ENCODE measurements at places on chromosomes 13 and 19.

DNA sequence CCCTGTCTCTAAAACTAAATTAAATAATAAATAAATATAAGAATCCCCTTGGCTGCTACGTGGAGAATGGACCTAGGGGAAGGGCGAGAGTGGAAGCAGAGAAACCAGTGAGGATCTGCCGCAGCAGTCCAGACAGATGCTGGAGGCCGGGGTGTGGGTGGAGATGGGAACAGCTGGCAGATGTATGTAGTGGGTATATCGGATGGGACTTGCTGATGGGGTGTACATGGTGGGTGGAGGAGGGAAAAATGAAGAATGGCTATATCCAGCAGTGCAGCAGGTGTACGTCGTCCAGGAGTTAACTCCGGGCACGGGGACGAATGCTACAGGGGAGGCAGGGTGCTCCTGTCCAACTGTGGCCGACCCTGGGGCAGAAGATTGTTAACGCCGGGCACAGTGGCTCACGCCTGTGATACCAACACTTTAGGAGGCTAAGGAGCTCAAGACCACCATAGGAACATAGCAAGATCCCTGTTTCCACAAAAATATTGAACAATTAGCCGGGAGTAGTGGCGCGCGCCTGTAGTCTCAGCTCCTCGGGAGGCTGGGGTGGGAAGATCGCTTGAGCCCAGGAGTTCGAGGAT lies 654 bp downstream of the CEP89 start:
- DNase-seq: no peak

- DNase-seq: no peak
Observed at GRCh38 chr19:40157059-40157458, 34.2 kb upstream of the MAP3K10 start.

DNA sequence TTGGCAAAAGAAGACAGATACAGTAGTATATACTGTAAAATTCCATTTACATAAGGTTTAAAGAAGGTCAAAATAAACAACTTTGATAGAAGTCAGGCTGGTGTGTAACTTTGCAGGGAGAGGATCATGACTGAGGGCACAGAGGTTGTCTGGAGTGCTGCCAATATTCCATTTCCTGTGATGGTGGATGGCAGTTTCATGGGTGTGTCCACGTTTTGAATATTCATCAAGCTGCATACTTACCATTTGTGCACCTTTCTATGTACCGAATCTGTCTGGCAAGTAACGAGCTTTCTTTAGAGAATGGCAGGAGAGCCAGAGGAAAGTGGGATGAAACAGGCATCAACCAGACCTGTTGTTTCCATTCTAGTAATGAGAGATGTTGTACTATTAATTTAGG lies 420.5 kb upstream of the HTR2A start:
- DNase-seq: no peak

DNA sequence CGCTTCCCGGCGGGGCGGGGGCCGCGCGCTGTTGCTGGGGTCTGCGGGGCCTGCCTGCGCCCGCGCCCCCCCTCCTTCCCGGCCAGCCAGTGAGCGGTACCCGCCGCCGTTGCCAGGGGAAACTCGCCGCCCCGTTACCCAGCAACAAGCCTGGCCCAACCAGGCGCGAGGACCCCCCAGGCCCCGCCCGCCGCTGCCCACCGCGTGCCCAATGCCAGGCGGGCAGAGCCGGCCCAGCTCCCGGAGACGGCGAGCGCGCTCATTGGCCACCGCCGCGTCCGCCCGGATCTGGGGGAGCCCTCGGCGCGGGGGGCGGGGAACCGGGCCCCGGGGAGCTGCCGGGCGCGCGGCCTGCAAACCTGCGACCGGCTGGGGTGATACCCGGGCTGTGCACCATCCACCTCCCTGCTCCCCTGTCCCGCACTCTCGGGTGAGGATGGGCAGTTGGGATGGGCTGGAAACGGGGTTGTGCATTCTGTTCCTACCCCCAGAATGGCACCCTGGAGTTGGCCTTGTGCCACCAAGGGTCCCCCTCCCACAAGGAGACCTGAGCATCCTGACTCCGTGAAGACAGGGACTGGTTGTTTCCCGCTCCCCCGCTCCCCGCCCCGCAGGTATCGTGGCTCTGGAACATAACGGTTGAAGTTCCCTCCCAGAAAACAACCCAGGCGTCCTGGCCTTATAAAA lies 8.8 kb upstream of the BBC3 start:
- DNase-seq: peak; percentile 32

DNA sequence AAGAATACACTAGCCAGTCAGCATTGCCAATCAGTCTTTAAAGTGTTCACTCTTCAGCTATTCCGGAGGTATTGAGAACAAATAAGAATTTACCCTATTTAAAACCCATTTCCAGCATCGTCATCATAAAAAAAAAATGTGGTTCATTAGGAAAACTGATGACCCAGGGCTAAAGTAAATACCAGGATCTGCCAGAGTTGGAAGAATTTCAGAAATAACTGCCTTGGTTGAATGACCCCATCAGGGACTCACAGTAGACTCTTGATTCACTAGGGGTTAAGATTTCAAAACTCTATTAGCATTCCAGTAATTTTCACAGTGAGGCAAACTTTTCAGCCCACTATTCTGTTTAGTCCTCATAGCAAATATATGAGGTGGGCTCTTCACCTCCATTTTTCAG lies 377.0 kb downstream of the ITGBL1 start:
- no peak for DNase-seq

DNA sequence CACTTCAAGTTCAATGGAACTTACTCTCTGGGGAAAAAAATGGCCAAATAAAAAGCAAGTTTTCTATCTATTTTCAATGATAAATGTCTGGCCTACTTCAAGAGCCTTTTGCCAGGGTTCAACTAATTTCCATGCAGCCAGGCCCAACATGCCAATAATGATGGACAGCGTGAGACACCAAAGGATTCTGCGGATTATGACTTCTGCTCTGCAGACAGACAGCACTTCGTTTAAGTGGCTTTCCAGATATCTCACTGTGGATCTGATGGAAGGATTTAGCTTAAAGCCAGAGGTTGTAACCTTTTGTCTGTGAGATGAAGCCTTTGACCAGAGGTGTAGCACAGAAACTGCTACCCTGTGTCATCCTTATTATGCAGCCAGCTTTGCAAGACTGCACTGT lies 614.2 kb downstream of the DCT start:
- no peak for DNase-seq

- no peak for DNase-seq
Observed at GRCh38 chr13:110812869-110813645, 99.6 kb downstream of the ING1 start.

- DNase-seq: no peak
Observed at GRCh38 chr13:40549500-40550094, 116.8 kb downstream of the FOXO1 start.

GRCh38 chr19:29372921-29373797 lies 152.6 kb upstream of the VSTM2B start:
- no peak for DNase-seq

GRCh38 chr13:39451860-39452301 lies 151.1 kb downstream of the LHFPL6 start:
- no peak for DNase-seq

- DNase-seq: peak; percentile 41
Observed at GRCh38 chr19:6412447-6413091, 12.0 kb downstream of the KHSRP start.

DNA sequence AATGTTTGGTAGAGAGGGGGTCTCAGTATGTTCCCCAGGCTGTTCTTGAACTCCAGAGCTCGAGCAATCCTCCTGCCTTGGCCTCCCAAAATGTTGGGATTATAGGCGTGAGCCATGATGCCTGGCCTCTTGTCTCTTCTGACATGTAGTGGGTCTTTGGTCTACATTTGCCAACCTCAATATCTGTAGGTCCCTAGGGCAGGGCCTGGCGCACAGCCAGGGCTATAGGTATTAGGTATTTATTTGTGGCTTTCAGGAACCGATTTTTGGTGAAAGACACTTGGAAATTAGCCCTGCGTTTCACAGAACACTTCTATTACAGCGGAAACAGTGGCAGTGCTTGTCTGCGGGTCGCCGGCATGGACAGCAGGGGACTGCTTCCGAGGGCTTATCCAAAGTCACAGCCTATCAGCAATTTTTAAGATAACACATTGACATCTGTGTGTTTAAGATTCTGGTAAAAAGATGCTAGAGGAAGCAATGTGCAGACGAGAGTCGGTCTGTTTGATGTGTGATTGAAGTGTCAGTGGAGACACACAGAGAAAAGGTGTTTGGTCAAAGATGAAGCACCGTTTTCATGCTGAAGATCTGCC lies 14.5 kb downstream of the ZNF536 start:
- DNase-seq: no peak

DNA sequence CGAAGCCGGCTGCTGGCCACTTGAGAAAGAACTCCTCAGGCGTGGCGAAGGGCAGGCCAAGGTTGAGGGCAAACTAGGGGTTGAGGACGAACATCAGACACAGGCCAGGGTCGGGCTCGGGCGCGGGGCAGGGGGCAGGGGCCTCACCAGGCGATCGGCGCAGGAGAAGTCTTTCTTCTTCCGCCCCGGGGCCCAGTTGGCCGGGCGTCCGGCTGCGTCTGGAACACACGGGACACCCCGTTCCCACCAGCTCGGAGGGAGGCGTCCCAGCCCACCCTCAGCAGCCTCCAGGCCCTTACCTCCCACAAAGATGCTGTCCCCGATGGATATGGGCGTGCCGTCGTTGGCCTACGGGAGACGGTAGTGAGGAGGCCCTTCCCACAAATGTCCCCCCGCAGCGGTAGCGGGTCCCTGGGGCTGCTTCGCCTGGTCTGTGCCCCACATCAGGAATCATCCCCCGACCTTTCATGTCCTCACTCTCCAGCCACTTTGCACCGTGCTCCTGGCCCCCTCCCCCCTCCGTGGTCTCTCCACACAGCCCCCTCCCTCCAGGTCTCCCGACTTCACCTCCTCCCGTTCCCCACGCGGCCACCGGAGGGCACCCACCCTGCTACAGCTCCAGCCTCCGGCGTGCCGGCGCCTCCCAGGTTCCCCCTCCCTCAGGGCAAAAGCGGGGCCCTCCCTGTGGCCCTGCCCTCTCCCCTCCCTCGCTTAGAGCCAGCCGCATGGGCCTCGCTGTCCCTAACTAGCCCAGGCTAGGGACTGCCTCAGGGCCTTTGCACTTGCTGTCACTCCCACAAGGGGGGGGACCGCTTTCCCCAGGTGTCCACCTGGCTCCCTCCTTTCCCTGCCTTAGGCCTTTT lies 4.8 kb downstream of the PNKP start:
- DNase-seq: no peak

- no peak for DNase-seq
Observed at GRCh38 chr19:1884291-1884718, 991 bp downstream of the ABHD17A start.

DNA sequence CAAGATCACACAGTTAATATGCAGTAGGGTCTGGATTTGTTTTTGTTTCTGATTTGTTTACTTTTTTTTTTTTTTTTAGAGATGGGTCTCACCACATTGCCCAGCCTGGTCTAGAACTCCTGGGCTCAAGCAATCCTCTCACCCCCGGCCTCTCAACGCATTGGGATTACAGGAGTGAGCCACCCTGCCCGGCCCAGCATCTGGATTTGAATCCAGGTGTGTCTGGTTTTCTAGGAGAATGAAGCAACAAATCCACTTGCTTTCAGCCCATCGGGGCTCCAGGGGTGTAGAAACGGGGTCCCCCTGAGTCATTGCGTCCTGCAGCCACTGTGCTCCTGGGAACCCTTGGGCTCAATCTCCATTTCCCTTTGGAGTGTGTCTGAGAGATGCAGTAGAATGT lies 6.6 kb downstream of the CACNG8 start:
- no peak for DNase-seq

DNA sequence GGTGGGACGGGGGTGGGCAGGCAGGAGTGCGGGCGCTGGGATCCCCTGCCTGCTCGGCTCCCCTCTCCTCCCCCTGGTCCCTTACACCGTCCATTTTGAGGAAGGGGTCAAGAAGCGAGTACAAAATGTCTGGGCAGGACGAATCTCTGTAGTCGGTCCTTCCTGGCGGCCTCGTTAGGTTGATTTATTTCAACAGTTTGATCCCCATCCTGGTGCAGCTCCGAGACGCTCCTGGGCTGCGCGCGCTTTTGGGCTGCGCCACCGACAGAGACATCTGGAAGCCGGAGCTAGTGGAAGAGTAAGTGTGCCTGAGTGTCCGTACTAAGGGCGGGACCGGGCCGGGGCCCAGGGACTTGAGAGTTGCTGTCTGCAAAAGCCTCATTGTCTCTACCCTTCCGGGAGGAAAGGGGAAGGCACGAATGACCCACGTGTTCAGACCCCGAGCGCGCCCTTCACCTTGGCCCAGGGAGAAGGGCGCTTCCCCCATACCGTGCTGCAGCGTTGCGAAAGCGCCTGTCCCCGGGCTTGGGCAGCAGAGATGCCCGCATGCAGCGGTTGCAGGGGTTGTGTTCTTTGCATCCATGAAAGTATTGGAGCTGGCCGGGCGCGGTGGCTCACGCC lies 1.8 kb downstream of the ZNF114 start:
- DNase-seq: no peak

GRCh38 chr13:100825557-100825956 lies 151.0 kb upstream of the TMTC4 start:
- DNase-seq: no peak

GRCh38 chr13:113172419-113172926 lies 14.0 kb downstream of the PROZ start:
- DNase-seq: no peak

GRCh38 chr19:17137417-17137816 lies 61.8 kb downstream of the MYO9B start:
- DNase-seq: no peak

- DNase-seq: no peak
Observed at GRCh38 chr19:13366529-13367143, 139.6 kb downstream of the CACNA1A start.

DNA sequence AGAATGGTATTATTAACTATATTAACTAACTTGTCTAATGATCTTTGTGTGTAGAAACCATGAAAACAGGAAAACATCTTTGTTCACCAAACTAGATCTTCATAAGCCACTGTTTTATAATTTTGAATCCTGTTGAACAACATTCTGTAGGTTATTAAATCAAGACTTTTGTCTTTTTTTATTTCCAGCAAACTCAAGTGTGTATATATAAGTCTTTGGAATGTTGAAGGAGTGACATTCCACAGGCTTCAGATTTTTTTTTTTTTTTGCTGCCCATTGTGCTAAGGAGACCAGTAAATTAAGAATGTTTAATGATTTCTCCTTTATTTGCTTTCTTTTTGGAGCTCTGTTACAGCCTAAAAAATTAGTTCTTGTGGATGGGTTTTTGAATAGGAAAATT lies 89.6 kb downstream of the LMO7 start:
- no peak for DNase-seq

GRCh38 chr13:110286833-110287819 lies 19.8 kb downstream of the COL4A1 start:
- DNase-seq: no peak
